Spleen (tissue), 13 donors: ENCODE measurements at places on chromosomes 11 and 22. TPM values are rescaled to one million over a fixed set of nuclear protein-coding genes. Genes with fewer than 3 reads are reported as not detected.

DNA sequence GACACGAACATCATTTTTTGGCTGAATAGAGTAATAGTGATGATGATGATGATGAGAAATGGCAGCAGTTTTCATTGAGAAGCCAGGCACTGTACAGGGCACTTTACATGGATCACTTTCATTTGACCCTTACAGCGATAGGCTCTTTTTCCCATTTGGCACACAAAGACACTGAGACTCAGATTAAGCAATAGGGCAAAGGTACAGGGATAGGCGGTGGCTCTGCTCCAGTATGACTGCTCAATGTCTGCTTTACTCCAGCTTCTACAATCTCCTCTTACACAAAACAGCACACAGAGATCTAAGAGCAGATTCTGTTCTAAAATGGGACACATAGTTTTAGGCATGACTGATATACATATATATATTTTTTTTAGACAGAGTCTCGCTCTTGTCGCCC is 40.6 kb downstream of the MPPED2 start:
- DNase-seq = no peak

- no peak for DNase-seq
Observed at GRCh38 chr11:79173615-79174014, 267.2 kb downstream of the TENM4 start.

DNA sequence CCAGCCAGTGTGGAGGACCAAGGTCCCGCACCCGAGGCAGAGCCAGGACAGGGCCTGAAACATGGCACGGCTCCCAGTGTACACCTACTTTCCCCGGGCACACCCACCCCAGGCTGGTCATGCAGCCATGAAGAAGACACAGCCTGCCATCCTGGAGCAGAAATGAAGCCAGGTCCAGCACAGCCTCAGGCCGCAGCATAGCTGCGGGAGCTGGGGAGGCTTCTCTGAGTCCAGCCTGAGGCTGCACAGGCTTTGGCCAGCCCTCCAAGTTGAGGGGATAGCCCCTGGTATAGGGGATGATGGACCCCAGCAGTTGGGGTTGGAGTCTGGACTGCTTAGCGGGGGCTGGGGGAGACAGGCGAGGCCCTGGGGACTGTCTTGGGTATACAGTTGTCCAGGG is 2.9 kb upstream of the HDAC10 start:
- DNase-seq = no peak

- DNase-seq = peak; percentile 45
Observed at GRCh38 chr11:69904974-69905535, 85.8 kb upstream of the FGF3 start.

GRCh38 chr11:33452836-33453624 is 195.8 kb downstream of the HIPK3 start:
- DNase-seq = no peak

- DNase-seq = no peak
Observed at GRCh38 chr11:110761991-110762390, 49.8 kb upstream of the ARHGAP20 start.

- no peak for DNase-seq
Observed at GRCh38 chr11:81237139-81237538, 1496.5 kb downstream of the FAM181B start.

- DNase-seq = peak; percentile 84
Observed at GRCh38 chr22:30636226-30637077, 871 bp downstream of the SLC35E4 start.

- DNase-seq = no peak
Observed at GRCh38 chr11:8382436-8383053, 118.9 kb upstream of the LMO1 start.

DNA sequence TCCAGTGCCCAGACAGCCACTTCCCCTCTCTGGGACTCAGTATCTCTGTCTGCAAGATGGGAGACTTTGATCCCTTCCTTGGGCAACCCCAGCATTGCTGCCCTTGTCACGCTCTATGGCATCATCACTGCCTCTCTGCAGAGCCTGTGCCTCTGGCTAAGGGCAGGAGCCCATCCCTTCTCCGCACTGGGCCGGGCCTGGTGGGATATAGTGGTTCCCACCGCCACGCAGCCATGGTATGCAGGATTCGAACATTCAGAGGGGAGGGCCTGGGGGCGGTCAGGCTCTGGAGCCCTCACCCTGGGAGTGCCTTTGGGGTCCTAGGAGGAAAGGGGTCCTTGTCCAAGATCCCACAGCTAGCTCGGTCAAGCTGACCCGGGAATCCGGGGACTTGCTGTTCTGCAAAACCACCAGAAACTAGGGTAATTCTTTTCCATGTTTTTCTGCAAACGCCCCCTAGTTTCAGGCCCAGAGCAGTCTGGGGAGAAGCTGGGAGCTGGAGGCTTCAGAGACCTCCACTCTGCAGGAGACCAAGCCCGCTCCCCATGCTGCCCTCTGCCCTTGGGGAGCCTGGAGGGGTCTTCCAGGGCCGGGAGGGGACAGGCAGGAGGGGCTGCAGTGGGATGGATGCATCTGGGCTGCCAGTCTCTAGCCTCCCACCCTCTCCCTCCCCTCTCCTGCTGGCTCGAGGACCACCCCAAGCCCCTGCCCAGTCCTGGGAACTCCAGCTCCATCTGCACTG is 24.4 kb upstream of the CBX7 start:
- no peak for DNase-seq

DNA sequence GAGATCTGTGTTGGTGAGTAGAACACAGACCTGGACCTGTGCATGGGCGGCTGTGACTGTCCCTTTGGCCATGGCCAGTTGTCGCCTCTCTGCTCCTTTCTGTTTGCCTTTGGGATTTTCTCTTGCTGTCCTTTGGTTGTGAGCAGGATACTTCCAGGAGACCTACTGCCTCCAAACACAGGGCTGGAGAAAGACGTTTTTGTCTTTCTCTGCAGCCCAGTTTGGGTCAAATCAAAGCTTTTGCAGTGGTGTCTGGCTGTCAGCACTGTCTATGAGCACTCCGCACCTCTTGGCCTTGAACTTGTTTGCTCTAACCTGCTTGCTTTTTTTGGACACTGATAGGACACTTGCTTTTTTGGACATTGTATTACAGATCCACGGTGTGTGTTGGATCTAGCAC is 108.9 kb upstream of the SORL1-AS1 start:
- DNase-seq = no peak

GRCh38 chr22:29718949-29719898 is 579 bp upstream of the CABP7 start:
- no peak for DNase-seq

DNA sequence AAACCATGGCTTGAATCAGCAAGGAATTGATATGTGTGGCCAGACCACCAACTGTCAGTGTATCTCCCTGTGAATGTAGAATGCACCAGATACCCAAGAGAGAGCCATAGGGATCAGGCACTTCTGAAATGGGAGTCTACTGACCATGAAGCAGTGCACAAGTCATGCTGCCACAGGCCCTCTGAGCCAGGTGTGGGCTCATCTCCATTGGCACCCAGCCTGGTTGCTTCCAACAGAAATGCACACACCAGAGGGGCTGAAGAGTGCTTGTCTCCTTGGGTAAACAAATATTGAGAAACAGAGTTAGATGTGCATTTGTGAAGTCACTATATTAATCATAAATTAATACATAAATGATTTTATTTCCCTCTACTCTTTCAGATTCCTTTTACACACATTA is 28.4 kb upstream of the PANX1 start:
- DNase-seq = no peak

- no peak for DNase-seq
Observed at GRCh38 chr11:32919338-32919737, 26.7 kb downstream of the QSER1 start.

DNA sequence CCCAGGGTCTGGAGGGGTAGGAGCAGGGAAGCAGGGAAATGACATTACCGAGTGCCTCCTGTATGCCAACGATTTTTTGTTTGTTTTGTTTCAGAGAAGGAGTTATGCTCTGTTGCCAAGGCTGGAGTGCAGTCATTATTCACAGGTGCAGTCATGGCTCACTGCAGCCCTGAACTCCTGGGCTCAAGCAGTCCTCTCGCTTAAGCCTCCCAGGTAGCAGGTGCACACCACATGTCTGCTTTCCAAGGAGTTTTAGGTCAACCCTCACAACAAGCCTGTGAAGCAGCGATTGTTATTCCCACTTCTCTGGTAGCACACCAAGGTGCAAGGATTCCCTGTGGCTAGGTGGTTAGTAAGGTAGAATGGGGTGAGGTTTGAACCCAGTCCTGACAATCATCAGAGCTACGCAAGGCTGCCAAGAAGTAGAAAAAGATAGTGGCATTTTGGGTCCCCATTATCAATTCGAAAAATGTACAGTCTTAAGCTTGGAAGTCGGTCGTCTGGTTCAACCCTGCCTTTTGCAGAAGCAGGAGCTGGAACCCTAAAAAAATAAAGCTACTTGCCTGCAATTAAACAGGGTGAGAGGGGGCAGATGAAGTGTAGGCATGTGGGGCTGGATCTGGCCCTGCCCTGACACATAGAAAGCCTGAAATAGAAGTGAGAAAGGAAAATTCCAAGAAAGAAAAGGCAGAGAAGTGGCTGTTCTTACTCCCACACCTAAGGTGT is 9.1 kb downstream of the UCP3 start:
- peak; percentile 44 for DNase-seq

DNA sequence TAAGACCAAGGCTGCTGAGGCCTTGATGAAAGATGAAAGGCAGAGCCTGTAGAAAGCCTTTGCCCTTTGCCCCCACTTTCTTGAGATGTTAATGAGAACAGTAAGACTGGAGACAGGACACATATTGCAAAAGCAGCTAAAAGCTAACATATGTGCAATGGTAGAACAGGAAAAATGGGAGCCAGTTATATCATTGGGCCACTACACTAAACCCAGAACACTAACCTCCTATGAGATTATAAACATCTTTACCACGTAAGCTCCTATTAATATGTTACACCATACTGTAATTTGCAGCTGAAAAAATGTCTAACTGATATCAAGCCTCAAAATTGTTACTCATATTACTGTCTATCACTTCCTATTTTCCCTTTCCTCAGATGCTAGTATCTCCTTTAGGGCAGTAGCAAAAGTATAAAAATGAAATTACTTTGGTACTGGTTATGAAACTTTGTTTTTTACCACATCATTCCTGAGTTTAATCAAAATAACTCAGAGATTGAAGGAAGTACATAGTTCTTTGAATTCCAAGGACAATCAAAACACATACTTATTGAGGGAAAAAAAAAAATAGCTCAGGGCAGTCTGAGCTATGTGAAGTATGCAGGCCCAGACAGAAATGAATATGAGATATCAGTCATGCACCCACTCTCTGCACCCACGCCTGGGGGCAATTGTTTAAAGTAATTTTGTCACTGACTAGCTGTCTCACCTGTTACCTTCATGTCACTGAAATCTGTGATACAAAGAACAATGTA is 9.1 kb downstream of the HPS5 start:
- no peak for DNase-seq

GRCh38 chr11:69934861-69935494 is 115.8 kb upstream of the FGF3 start:
- DNase-seq = peak; percentile 60

- DNase-seq = no peak
Observed at GRCh38 chr11:116730241-116730561, 42.6 kb downstream of the BUD13 start.

DNA sequence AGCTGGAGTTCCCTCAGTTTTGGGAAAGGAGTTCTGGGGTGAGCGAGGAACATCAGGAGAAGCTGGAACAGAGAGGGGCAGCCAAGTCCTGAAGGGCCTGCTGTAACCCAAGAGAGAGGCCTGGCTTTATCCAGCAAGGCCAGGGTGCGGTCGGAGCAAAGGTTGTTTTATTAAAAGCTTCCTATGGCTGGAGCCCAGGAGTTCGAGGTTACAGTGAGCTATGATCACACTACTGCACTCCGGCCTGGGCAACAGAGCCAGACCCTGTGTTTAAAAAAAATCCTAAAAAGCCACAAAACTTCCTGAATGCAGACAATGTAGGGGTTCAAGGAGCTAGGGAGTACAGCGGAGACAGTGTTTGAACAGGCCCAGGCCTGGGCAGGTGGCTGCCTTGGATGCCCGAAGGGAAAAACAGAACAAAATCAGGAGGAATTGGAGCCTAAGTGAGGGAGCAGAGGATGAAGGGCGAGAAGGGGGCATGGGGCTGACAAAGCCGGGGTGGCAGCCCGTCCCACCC is 22.2 kb upstream of the MALAT1 start:
- no peak for DNase-seq

DNA sequence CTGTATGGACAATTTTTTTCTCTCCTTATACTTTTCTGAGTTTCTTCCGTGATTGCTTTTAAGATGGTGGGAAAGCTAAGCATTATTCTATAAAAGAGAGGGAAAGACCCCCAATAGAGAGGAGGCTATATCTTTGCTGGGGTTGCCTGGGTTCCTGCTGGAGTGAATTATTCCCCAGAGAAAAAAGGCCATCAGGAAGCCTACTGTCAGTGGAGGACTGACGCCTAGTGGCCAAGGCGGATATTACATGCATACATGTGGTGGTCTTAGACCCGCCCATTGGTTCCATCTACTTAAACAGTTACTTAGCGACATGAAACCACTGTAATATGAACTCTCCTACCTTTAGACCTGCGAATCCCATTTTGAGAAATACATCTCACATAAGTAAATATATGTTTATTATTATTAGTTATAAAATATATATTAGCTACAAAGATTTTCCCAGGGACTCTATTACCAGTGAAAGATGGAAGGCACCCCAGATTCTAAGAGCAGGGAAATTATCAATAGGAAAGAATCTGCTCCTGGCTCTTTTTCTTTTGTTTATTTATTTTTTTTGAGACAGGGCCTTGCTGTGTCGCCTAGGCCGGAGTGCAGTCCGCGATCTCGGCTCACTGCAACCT is 15.7 kb upstream of the PGA3 start:
- peak; percentile 82 for DNase-seq

- no peak for DNase-seq
Observed at GRCh38 chr11:79342686-79343085, 98.1 kb downstream of the TENM4 start.

DNA sequence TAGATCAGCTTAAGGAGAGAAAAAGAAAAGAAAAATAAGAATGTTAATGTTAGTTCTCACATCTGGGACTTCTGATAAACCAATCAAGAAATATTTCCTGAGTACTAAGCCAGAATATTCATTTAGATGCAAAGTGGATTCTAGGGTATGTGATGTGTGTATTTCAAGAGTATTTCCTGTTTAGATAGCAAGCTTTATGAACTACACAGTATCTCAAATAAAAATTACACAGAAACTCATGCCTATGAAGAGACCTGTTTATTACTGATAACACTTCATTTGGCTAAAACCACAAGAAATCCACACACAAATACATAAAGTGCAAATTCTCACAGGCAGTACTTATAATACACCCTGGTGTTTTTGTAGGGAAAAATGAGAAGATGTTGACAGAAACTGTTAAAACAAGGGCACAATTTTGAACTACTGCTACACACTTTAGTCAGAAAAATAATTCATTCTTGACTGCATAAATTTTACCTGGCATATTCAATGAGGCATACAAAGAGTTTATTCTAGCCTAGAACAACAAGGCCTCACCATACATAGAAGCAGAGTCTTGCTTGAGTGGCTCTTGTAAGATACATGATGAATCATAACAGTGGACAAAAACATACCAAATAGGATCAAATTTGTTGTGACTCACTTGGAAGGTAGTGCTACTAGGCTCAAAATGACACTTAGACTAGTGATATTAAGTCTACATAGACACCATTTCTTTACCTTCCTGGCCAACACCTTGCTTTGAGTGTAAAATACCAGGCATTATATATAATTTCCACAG is 18.8 kb upstream of the P4HA3 start:
- DNase-seq = no peak

GRCh38 chr11:72245263-72245816 is 1.4 kb upstream of the PHOX2A start:
- DNase-seq = no peak

Gene LRRC32
- total RNA-seq = 44.1 TPM

Gene PHLDA2
- 1.7 TPM for total RNA-seq

Gene AMOTL1
- 30.3 TPM for total RNA-seq

Gene NRXN2
- total RNA-seq = 6.1 TPM

Gene VPS51
- 146 TPM for total RNA-seq
